ENCODE measurements at places on chromosomes 4 and X. TPM values are rescaled to one million over a fixed set of nuclear protein-coding genes. Genes with fewer than 3 reads are reported as not detected.

PRRG1 gene
- 6.7 TPM for total RNA-seq

XAGE1A gene
- not detected for total RNA-seq

TRIML2 gene
- 88.9 TPM for total RNA-seq

NR3C2 gene
- 2.8 TPM for total RNA-seq

NEIL3 gene
- total RNA-seq = 12.0 TPM
